NCI-H526 (cell line): ENCODE measurements at places on chromosomes 1 and 21.
A peak's percentile ranks its signal among the peaks of the same experiment; 100 is the strongest.

DNA sequence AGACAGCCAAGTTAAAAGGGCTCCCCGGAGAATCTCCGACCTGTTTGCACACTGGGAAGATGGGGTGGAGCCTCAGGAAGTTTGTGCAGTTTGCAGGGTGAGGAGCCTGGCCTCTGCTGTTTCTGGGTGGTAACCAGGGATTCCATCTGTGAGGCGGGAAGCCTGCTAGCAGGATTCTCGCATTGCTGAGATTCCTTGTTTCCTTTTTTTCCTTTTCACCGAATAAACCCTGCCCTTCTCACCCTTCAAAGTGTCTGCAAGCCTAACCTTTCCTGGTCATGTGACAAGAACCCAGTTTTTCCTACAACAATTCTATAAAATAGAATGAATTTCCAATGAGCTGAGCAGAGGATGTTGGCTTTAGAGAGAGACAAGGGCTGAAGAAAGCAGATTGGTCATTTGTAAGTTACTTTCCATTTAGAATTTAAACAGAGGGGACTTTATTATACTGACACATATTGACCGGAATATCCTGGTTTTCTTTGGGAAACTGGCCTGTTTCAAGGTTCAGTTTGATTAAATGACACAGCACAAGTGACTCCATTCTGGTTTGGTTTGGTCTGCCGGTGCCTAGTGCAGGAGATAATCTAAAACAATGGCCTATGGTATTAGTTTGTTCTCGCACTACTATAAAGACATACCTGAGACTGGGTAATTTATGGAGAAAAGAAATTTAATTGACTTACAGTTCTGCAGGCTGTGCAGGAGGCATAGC lies 48.7 kb upstream of the DNAH14 start:
- DNase-seq, result no peak

DNA sequence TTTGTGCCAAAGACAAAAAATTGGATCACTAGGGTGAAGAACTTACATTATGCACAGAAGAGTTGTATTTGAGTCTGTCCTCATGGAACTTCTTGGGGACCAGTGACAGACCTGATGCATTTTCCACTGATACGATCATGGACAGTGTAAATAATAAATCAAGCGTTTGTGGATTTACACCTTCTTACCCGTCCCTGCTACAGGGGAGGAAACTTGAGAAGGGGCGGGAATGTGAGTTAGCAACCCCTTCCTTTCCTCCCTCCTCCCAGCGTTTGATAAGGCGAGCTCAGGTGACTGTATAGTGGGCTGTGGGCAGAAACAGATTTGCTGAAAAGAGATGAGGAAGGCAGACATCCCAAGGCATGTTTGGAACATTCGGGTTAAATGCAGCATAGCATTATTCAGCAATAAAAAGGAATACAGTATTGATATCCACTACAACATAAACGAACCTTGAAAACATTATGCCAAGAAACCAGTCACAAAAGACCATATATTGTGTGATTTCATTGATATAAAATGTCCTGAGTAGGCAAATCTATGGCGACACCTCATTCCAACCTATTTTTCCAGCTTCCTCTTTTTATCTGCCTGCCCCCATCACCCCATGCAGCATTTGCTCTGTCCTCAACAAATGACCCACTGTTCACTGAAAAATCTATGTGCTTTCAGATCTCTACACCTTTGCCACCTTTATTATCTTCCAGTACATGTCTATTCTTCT lies 128.7 kb downstream of the ZZZ3 start:
- no peak for DNase-seq

DNA sequence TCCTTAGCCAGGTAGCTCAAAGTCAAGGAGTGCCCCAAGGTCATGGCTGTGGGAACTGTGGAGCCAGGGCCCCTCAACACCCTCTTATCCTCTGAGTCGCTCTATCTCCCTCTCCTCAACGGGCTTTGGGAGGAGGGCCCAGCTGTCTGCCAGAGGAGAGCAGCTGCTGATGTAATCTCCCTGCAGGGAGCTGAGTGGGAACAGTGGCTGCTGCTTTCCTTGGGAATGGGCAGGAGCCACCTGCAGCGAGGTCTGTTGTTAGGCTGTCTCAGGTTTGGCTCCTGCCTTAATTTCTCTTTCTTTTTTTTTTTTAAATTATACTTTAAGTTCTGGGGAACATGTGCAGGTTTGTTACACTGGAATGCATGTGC lies 58.8 kb upstream of the MAP1LC3C start:
- no peak for DNase-seq

DNA sequence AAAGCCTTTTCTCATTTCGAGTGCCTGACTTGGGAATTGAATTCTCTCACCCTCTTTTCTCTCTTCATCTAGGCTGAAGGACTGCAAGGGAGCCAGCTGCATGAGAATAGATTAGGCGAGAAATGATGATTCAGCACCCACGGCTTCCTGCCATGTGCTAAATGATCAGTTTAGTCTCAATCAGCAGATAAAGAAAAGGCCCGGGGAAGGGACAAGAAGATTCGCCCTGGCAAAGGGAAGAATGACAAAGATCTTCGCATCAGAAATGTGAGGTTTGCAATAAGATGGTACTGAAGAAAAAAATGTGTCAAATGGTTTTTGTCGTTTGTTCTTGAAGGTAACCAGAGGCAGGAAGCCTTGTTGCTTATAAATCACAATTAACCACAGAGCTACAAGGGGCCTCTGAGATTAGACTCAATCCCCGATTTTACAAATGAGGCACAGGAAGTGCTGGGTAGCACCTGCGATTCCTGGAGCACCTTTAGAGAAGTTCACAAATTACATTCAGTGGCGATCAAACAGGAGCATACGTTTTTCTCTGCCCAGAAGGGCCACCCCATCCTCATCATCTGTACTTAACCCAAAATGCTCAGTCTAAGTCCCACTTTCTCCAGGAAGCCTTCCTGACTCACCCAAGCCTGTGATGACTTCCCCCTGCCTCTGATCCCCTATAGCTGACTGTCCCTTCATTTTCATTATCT lies 183.4 kb downstream of the ZNF281 start:
- DNase-seq, result no peak

DNA sequence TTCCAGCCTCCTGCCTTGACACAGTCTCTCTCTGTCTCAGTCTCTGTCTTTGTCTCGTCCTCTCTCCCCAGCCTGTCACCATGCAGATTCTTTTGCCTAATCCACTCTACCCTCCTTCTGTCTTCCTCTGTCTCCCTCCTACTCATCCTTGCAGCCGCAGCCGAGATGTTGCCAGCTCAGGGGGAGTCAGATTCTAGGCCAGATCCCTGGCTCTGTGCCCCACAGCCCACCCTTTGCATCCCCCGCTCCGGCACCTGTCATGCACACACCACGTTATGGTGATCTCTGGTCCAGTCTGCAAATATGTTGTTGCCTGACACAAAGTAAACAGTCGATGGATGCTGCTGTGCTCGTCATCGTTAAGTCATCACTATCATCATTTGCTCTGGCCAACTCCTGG lies 35.5 kb upstream of the IGSF21 start:
- no peak for DNase-seq

- peak; percentile 6 for DNase-seq
Observed at GRCh38 chr1:216721863-216722262, 1.4 kb downstream of the ESRRG start.

- DNase-seq, result no peak
Observed at GRCh38 chr1:180507795-180508724, 5.7 kb upstream of the ACBD6 start.

DNA sequence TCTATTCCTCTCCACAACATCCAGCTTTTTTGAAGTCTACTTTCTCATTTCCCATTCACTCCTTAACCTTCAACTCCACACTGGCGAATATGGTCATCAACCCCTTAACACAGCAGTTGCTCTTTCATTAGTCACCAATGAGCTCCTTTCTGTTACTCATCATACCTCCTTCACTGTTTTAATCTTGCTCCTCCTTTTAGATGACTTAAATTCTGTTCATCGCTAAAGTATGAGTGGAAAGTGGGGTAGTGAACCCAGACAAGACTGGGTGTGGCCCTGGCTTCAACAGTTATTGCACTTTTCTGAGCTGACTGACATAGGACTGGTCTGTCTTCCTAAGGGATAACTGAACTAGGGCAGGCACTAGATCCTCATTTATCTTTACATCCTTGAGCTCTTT lies 51.3 kb downstream of the AKT3 start:
- no peak for DNase-seq

GRCh38 chr1:54298284-54299033 lies 98.5 kb downstream of the MRPL37 start:
- DNase-seq, result no peak

DNA sequence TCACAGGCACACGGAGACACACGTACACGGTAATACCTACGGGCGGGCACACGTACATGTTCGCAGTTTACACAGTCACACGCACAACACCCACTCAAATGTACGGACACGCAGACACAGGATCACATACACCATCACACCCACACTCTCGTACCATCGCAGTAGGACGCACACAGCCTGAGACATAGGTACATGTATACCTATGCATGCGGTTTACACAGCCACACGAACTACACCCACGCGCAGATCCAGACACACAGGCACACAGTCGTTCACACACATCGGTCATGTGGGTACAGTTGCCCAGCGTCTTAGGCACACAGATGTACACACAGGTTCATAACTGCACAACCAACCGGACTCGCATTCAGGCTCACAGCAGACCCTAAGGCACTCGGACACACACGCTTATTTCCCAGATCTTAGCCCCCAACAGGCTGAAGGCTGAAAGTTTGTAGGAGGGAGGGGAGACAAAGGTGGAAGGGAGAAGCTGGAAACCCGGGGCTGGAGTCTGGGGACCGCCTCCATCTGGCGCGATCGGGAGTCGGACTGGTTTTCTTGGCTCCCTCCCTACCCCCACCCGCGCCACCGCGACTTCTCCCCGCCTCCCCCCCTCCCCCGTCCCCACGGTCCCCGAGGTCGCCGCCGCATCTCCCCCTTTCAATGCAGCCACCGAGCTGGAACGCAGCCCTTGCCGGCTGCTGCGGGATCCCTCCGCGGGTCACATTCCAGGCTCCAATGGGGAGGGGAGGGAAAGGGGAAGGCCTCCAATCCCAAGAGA lies 51.9 kb upstream of the SYNC start:
- DNase-seq, result peak; percentile 79

DNA sequence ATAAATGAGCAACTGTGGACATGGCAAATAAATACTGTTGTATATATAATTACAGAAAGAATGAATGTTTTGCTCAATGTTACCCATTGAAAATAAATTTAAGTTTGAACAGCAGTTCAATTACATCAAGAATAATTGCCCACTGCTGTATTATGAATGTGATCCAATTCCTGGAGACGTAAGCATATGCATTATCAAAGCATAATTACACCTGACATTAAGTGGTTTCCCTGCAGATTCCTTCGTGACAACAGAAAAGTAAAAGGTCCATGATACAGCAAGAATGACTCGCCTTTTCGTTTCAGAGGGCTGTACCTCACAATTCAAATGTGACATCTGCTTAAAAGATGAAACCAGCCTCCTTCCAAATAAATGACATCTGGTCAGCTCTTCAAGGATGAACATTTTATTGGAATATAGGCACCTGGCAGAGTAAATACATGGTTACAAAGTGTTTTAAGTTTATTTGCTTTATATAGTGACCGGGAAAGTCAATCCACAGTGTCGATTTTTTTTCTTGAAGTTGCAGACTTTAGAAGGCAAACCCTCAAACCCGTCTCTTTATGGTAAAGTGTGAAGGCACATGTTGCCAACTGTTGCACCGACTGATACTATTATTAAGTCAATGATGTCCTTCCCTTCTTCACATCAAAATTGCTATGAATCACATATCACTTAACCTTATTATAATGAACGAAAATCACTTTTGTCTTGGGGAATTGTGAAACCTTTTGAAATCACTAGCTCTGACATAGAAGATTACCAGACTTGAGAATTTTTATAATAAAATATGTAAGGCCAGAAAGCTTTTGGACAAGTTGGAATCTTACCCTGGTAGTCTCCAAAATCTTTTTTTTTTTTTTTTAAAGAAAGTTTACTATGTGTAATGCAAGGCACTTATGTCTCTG lies 36.2 kb upstream of the EDEM3 start:
- no peak for DNase-seq

GRCh38 chr1:26784023-26784871 lies 3.5 kb upstream of the PIGV start:
- DNase-seq, result no peak

- DNase-seq, result no peak
Observed at GRCh38 chr1:183390561-183390960, 27.6 kb downstream of the NMNAT2 start.

- DNase-seq, result no peak
Observed at GRCh38 chr1:196997423-196997822, 20.1 kb downstream of the CFHR5 start.

DNA sequence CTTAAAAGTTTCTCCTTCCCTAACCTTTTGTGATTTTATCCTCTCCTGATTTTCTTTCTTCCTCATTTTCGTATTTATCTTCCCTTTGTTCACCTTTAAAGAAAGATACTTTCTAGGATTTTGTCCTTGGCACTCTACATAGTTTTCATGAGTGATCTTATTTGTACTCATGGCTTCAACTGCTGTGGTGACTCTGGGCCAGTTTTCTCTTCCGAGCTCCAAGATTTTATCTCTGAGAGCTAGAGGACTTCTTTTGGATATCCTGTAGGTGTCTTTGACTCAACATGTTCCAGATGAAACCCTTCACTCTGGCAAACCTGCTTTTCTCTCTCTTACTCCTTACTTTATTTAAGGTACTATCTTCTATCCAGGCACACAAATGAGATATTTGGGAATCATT lies 53.7 kb upstream of the MACF1 start:
- no peak for DNase-seq

- no peak for DNase-seq
Observed at GRCh38 chr1:85867189-85867588, 159.0 kb upstream of the ZNHIT6 start.

DNA sequence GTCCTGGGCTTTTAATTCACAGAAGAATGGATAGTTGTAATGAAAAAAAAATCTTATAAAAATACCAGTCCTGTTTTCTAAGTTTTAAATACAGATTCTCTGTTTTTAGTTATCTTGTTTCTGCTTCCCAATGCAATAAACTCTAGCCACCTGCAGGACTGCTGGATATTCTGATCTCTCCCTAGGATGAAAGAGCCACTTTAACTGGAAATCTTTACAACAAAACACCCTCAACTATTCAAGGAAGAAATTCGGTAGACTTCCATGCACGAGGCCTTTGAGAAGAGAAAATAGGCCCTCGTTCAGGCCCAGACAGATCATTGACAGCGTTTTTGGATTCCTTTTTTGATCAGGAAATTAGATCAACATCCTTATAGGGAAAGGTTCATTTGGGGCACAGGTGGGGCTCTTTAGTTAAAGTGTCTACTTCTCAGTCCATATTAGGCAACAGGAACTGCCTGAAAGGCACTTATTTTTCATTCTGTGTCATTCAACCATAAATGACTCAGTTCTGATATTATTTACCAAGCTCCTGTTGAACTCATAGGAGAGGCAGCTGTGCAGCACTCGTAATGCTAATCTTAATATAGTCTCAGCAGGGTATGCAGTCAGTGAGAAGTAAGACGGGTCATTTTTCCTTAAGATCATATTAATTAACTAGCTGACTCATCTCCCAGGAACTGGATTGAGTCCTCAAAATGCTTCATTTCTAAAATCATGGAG lies 71.1 kb upstream of the ERRFI1 start:
- no peak for DNase-seq

DNA sequence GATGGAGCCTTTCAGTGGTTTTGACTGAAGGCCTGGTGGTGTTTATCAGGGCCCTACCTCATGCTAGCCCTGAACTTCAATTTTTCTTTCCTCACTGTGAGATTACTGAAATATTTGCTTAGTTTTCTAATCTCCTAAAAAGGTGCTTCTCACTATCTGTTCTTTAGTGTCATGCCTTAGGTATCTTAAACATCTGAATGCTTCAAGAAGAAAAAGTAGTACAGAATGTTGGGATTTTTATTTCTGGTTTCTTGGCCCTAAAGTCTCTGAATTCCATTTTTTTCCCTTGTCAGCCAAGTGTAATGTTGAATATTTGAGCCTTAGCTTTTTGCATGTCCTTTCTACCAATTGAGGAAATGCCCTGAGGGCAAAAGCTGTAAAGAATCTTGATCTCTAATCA lies 47.9 kb upstream of the PRKACB start:
- no peak for DNase-seq
